ENCODE measurements at places on chromosomes 13 and 19.

GRCh38 chr13:31182987-31183386, 16.8 kb upstream of the B3GLCT start:
- no peak for DNase-seq

DNA sequence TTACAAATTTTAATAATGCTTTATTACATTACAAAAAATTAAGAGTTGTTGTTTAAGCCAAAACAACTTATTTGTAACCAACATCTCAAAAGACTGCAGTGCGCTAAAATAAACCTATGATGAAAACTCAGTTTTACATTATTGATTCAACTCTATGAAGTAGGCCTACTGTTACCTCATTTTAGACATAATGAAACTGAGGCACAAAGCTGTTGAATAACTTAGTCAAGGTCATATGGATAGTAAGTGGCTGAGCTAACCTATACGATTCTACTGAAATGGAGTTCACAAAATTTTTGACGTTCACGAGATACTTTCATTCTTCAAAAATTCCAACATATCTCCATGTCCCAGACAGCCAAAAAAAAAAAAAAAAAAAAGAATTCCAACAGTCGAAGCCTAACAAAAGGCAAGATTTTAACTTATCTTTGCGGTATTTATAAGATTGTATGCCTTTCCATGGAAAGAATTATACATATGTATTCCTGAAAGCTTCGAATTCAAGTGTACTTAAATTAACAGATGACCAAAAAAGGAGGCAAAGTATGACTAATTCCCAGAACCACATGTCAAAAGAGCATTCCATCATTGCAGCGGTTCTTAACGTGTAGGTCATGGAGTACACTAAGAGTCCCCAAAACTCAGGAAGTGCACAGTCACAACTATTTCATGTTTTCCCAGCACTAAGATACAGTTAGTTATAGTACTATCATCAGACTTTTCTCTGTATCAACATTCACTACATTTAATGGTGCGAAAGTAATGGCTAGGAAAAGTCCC, 69.4 kb downstream of the PSPC1 start:
- no peak for DNase-seq

DNA sequence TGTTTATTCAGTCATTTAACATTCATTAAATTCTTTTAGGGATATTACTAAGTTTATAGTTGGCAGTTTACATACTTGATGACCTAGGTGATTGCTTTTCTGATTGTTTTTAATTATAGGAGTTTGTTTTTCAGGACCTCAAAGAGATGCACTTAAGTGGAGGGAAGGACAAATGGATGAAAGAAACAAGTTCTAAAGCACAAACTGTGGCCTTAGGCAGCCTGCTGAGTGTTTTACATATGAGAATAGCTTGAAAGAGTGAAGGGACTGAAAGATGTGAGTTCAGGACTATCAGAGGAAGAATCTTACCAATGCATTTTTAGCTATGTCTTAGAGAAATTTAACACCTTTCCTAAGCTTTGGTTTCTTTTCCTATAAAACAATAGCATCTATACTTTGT, 402.6 kb downstream of the KLF12 start:
- no peak for DNase-seq

GRCh38 chr19:48659768-48660167, 13.0 kb downstream of the NTN5 start:
- no peak for DNase-seq
